ENCODE measurements at places on chromosomes 7 and 10.

- no peak for DNase-seq
These were observed 59.8 kb upstream of the CYP2C9 start for GRCh38 chr10:94878649-94879048.

DNA sequence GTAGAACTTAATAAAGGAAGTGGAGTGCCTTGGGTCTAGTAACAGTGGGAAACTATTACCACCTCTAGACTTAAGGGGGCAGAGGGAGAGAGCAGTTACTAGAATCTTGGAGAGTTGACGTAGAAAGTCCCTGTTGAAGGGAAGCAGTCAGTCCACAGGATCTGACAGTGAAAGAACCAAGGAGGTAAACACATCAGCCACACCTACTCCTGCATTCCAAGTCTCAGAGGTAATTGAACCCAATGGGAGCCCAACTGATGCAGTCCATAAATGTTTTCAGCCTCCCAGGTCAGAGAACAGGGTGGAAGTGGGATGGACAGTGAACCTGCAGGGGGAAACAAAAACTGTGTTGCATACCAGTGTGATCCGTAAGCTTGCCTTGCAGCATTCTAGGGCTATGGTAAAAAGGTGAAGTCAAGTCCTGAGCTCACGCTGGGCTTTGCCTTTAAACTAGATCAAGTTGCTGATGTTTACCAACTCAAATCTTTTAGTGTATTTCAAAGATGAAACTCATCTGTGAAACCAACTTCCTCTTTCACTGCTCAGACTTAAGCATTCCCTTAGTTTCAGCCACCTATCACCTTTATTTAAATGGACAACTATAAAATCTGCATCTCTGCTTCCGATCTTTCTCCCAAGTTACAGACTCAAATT lies 57.2 kb downstream of the SLC16A12 start:
- no peak for DNase-seq

DNA sequence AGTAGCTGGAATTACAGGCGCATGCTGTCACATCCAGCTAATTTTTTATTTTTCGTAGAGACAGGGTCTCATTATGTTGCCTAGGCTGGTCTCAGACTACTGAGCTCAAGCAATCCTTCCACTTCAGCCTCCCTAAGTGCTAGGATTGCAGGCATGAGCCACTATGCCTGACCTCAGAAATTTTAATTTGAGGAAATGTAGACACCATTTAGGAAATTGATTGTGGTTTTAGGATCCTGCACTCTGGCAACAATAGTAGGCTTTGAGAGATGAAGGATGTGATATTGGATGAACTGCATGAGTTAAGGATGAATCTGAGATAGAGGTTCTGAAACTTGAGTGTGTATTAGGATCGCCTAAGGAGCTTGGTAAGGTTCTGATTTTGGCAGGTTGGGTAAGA lies 66.5 kb downstream of the PPP1R9A start:
- no peak for DNase-seq

DNA sequence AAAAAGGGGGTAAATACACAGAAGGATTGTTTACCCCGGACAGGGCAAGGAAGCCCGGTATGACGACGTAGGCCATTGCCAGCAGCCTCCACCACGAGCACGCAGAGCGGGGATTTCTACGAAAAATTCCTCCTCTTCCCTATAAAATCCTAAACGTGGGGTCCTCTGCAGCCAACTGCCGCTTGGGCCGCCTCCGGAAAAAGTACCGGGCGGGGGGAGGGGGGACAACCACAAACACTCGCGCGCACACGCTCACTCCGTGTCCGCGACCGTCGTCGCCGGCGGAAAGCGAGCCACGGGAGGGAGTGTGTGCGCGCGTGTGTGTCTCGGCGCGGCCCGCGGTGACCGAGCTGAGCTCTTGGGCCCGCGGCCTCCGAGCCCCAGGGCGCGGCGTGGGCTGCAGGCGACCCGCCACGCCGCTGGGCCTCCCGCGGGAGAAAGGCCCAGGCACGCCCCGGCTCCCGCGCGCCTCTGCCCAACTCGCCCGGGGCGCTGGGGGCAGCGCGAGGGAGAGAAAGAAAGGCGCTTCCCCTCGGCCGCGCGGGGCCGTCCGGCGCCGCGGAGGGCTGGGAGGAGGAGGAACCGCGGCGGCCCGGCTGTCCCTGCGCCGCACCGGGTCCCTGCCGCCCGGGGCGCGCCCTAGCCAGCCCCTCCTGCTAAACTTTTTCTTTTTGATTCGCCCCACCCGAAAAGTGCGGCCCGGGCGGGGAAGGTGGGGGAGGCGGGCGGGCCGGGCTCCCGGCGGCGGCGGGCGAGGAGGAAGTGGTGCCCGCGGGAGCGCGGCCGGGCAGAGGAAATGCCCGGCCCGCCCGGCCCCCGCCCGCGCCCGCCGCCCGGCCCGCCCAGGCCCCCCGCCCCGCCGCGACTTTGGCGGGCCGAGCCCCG lies 1.5 kb downstream of the CTBP2 start:
- no peak for DNase-seq

GRCh38 chr7:111190804-111191203 lies 99.9 kb downstream of the LRRN3 start:
- no peak for DNase-seq

DNA sequence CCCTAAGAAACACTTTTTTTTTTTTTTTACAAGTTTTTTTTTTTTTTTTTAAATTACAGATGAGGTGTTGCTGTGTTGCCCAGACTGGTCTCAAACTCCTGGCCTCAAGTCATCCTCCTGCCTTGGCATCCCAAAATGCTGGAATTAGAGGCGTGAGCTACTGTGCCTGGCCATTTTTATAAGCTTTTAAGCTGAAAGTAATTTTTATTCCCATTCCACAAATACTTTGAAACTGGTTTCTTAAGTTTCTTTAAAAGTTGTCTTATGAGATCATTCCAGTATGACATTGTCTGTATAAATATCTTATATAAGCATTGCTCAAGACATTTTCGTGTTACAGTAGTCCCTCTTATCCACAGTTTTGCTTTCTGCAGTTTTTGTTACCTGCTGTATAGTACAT lies 61.4 kb upstream of the CYP26C1 start:
- no peak for DNase-seq

DNA sequence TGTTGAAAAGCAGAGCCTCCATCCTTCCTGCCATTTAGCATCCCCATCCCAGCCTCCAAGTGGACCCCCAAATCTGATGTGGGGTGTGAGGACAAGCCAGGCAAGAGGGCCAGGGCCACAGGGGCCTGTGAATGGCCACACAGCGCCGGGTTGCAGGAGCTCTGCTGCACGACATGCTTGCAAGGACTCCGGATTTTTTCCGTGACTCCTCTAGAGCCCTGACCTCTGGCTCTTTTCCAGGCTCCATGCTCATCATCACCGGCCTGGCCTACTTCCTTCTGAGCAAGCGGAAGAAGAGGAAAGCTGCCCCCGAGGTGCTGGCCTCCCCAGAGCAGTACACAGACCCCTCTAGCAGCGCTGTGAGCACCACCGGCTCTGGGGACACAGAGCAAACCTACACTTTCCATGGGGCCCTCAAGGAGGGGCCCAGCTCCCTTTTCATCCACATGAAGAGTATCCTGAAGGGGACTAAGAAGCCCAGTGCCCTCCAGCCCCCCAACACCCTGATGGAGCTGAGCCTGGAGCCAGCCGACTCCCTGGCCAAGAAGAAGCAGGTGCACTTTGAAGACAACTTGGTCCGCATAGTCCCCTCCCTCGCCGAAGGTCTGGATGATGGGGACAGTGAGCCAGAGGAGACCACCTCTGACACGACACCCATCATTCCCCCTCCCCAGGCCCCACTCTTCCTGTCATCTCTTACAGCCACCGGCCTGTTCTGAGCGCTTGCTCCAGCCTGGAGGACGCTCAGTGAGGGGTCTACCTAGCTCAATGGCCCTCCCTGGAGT lies 23.5 kb downstream of the TMEM72 start:
- no peak for DNase-seq

DNA sequence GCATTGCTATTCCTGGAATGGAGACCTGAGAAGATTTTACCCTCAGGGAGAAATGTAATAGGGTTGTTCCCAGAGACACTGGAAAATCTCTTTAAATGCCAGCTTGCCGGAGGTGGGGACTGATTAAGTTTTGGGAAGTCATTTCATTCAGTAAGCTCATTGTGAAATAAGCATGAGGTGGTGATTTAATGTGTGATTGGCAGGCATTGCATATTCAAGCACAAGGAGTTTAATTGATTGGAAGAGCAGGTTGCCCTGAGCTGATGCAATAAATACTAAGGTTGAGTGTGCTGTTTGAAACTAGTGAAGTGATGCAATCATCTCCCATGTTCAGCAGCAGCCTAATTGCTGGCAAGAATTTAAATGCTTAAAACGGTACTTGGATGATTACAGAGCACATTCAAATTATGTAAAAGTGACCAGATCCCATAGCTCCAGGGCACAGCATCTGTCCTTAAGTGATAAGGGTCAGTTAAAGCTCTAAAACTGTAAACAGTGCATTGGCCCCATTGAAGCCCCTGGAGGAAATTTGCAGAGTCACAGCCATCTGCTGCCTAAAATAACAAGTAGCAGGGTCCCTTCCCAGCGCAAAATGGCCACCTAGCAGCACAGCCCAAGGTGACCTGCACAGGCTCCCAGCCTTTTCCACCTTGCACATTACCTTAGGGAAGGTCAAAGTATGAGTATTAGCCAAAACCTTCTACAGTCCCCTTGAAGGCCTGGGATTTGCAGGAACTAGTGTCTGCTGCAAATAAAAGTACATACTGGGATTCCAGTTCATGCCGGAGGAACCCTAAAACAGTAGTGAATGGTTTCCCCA lies 92.1 kb downstream of the CCDC71L start:
- peak; percentile 1 for DNase-seq

GRCh38 chr10:132136097-132136521 lies 50.6 kb upstream of the DPYSL4 start:
- DNase-seq, result no peak

- DNase-seq, result no peak
These were observed 396.4 kb upstream of the AKR1E2 start for GRCh38 chr10:4429571-4429970.

- no peak for DNase-seq
These were observed 140.3 kb upstream of the TARP start for GRCh38 chr7:38413784-38414183.

GRCh38 chr7:73880755-73881328 lies 19.9 kb downstream of the TMEM270 start:
- no peak for DNase-seq

DNA sequence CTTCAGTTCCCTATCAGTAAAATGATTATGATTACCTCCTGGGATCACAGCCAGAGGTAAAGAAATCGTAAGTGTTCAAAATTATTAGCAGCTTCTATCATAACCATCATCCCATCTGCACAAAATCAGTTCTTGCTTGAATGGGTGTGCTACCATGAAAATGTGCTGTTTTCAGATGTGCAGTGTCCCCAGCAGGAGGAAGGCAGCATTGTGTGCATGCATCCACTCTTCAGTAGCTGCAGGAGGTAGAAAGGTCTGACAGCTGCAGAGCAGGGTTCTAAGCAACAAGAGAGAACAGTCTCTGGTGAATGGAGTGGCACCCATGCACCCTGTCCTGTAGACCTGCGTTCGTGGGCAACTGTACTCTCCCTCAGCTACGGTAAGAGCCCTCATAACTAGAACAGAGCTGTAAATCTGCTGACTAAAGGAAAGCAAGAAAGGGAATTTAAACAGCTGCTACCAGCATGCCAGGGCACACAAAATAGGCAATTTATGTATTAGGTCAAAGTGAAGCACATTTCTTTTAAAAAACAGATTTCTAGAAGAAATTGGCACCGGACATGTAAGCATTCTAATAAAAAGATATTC lies 21.2 kb downstream of the VSTM2A start:
- DNase-seq, result no peak

DNA sequence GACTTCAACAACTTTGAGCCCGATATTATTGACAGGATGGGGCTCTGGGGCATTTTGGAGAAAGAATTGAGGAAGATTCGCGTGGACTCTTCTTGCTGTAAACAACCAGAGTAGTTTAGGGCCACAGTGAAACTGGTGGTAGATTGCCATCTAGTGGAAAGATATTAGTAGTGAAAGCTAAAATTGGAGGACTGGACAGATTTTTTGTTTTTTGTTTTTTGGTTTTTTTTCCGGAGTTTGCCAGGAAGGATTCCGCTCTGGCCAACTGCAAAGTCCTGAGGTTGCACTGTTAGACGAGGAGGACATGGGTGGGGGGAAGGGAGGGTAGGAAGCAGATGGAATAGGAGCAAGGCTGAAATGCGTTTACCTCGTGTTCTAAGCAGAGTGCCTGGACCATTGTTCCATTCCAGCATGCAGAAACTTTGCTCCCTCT lies 11.7 kb downstream of the NOBOX start:
- no peak for DNase-seq

- no peak for DNase-seq
These were observed 10.7 kb upstream of the SPAG6 start for GRCh38 chr10:22334414-22335172.

GRCh38 chr7:131105799-131106680 lies 221.6 kb upstream of the MKLN1 start:
- peak; percentile 60 for DNase-seq

- no peak for DNase-seq
These were observed 239.5 kb upstream of the PPP1R3A start for GRCh38 chr7:114158275-114158674.

DNA sequence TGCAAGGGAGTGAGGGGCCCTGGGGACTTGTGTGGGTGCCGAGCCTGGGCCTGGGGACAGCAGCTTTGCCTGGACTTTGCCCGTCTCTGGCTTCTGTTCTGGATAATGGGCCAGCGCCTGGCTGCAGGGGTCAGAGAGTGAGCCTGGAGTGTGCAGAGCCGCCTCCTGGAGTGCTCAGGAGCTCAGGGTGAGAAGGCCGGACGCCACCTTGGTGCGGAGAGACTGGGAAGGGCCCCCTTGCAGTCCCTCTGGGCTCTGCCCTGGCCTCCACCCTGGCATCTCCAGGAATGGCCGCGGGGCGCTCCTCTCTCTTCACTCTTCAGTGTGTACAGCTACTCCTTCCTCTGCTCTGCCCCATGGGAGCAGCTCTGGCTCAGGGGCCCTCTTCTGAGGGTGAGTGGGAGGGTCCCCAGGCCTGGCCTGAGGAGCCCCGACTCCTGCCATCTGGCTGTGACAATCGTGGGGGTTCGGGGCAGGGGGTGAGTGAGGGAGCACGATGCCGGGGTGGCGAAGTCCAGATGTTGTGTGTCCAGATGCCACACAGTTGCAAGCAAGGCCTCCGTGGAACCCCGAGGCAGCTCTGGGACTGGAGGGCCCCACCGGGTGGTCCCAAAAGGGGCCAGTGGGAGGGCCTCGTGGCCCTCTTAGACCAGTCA lies 187.1 kb downstream of the DNAJB6 start:
- no peak for DNase-seq
